ENCODE measurements at places on chromosomes 4 and X.

DNA sequence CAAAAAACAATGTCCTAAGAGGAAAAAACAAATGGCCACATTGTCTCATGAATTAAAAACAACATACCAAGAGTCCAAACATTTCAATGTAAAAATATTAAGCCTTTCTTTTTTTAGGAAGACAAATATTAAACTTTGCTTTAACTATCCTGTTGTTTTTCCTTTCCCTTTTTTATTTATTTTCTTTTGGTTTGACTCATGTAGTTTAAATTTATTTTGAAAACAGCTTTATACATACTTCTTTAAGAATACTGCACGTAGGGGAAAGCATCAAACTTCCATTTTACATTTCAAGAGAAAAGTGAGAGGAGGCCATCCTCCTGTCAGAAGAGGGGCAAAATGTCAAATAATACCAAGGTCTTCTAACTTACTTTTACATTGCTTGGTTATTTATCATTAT lies 8.7 kb downstream of the GAB1 start:
- DNase-seq: no peak

GRCh38 chr4:119093042-119093827 lies 42.4 kb upstream of the MYOZ2 start:
- DNase-seq: no peak

GRCh38 chrX:132833373-132833772 lies 125.1 kb downstream of the HS6ST2 start:
- no peak for DNase-seq

DNA sequence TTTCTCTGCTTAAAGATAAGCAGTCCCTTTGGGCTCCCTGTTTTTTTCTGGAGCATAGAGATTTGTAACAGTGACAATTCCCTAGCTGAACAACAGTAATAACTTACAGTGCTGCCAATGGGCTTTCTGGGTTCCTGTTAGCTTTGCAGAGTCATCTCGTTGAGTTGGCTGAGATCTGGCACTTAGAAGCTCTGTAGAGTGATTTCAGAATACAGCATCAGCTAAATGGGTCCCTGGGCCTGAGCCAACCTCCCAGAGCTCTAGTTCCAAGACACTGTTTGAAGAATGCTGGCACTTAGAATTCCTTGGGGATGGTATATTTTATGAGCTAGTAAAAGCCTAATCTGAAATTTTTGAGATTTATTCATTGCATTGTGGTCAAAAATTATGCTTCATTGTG lies 43.5 kb upstream of the SERTM2 start:
- DNase-seq: no peak

DNA sequence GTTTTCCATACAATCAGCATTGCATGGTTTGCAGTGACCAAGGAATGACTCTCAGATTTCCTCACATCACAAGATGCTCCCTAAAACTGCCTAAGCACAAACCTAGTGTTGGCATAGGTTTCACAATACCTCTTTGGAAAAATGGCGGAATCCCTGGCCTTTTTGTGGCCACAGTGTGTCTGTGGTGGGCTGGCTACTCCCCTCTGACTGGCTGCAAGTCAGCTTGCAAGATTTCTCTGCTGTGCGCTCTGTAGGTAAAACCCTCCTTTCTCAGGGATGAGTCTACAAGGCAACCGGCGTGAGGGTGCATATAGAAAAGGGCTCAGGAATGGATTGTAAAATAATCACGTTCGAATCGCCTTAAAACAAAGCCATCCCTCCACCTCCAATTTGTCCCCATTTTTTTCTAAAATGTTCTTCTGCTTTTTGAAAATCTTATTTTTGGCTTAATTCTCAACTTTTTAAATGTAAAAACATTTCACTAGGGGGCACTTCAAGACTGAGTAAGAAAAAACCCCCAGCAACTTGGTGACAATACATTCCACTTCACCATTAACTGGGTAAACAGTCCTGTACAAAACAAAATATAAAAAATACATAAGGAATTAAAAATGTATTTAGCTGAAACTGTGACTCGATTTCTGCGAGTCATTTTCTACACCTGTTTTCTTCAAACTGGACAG lies 235.6 kb downstream of the STIM2 start:
- peak; percentile 18 for DNase-seq

- DNase-seq: no peak
These were observed 34.4 kb downstream of the HPF1 start for GRCh38 chr4:169723207-169723965.

GRCh38 chrX:106247162-106247561 lies 79.1 kb downstream of the PWWP3B start:
- DNase-seq: no peak

DNA sequence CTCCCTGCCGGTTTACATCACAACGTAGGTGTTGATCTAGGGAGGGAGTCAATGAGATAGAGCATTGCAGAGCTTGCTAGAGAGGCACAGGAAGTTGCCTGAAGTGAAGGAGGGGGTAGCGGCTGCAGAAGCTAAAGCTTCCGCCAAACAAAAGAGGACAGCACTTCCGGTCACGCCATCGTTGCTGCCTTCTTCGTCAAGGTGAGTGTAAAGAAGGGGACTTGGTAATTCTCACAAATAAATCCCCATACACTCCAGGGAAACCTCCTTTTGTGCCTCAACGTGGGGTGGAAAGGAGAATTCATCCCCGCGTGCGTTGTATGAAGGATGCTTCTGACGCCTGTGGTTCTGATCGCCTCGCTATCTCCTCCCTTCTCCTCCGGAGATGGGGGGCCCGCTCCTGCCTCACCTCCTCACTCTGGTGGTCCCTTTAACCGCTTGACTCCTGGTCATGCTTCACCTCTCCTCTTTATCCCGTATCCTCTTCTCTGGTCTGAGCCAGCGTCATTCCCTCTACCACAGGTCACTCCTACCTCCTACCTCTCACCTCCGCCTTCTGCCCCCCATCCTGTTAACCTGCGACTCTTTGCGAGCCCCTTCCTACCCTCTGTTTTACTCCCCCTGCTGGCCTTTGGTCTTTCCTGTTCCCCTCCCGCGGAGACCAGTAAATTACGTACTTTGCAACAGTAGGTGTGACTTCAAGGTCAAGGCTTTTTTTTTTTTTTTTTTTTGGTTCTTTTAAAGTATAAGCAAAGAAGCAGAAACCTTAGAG lies 59.9 kb downstream of the GSPT2 start:
- peak; percentile 59 for DNase-seq

- DNase-seq: no peak
These were observed 196.4 kb downstream of the DTHD1 start for GRCh38 chr4:36477861-36478260.

DNA sequence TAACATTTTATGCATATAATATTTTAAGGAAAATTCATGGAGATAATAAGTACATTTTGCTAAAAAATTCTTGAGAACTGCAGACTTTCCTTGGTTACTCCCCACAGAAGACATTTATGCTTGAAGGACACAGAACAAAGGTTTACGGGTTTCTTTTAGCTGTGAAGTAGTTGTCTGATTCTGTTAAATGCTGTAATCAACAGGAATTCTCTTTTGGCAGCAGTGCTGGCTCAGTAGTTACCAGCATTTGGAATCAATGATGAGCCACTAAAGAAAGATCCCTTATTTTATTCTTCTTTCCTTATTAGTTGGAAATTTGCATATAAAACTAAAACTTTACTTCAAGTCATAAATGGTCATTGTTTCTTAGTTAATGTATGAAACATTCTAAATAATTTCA lies 199.3 kb upstream of the FAT4 start:
- no peak for DNase-seq

GRCh38 chr4:184421533-184422155 lies 52.7 kb downstream of the IRF2 start:
- DNase-seq: no peak

GRCh38 chr4:129561886-129562671 lies 466.1 kb downstream of the C4orf33 start:
- DNase-seq: no peak

GRCh38 chr4:3342182-3342854 lies 49.5 kb downstream of the RGS12 start:
- no peak for DNase-seq

- DNase-seq: no peak
These were observed 616.0 kb downstream of the IQCM start for GRCh38 chr4:149199594-149199993.

- peak; percentile 12 for DNase-seq
These were observed 29.4 kb upstream of the OPHN1 start for GRCh38 chrX:68462653-68463052.

DNA sequence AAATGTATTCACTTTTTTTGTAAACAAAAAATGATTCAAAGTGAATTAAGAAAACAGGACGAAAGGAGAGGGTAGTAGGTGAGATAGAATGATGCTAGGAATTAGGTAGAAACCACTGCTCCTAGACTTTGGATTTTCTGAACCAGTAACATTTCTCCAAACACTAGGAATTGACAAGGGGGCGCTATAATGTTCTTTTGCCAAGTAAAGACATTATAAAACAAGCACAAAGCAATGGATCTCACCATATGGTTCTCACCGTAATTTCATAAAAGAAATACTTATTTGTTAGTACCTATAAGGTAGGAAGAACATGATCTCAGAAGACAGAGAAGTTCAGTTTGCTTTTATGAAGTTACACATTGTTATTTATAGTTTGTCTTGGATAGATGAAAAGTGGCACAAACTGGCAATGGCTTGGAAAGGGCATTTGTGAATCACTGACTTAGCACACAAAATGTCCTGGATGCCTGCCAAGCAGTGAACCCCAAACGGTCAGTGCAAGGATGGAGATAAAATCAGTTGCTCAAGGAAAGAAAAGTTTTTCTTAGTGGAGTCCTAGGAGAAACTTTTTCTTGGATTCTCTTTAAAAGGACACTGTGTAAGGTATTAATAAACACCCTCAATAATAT lies 8.1 kb upstream of the TBC1D1 start:
- DNase-seq: no peak

DNA sequence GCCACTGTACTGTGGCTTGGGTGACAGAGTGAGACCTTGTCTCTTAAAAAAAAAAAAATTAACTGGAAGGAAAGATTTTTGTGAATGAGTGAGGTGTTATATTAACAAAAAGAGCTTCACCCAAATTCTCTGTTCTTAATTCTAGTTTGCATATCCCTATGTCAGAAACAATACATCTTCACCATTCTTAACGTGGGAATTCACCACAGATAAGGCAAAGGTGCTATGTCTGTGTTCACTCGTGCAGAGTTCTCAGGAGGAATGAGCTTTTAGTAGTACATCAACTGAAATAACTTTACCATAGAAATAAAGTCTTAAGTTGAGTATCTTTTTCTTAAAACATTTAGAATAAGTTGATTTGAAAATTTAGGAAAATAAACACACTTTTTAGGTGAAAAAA lies 135.1 kb downstream of the RAPGEF2 start:
- DNase-seq: no peak

- peak; percentile 71 for DNase-seq
These were observed 28.4 kb upstream of the UVSSA start for GRCh38 chr4:1318488-1319213.

GRCh38 chr4:140688711-140689598 lies 67.2 kb downstream of the TBC1D9 start:
- no peak for DNase-seq

GRCh38 chr4:170990989-170991589 lies 822.1 kb upstream of the GALNTL6 start:
- DNase-seq: peak; percentile 44

DNA sequence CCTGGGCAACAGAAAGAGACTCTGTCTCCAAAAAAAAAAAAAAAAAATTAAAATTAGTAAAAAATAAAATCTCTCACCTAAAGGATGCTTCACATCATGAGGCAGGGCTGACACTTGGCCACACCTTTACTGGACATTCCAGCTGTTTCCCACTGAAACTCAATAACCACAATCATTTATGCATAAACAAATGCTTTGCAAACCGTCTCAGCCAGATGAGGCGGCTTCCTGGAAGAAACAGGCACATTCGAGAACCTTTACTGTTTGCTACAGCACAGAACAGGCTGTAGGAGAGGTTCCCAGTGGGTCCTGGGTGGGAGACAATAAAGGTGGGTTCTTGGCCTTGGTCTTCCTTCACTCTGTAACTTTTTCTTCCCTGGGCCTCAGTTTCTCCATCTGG lies 10.9 kb upstream of the TBC1D14 start:
- no peak for DNase-seq

- DNase-seq: no peak
These were observed 42.2 kb downstream of the METTL14 start for GRCh38 chr4:118727360-118727759.

- DNase-seq: no peak
These were observed 156.0 kb upstream of the BCOR start for GRCh38 chrX:40253771-40254170.

DNA sequence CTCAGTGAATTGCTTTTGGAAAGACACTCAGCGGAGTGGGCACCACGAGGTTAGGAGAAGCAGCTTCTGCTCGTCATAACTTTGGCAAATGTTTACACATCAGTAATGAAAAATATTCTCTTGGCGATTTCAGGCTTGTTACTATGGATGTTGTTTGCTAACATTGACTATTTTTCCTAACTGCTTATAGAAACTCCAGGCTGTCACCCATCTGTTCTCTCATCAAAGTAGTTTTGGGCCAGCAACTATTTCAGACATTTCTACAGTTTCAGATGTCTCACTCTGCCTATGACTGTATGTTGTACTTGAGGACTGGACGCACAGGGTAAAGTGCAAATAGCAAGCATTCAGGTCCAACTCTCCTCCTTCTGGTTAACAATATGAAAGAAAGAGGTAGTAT lies 346.7 kb downstream of the TRIML1 start:
- no peak for DNase-seq

- DNase-seq: no peak
These were observed 2.4 kb downstream of the CHST7 start for GRCh38 chrX:46575991-46576392.

GRCh38 chr4:161252520-161253141 lies 911.2 kb downstream of the FSTL5 start:
- no peak for DNase-seq

DNA sequence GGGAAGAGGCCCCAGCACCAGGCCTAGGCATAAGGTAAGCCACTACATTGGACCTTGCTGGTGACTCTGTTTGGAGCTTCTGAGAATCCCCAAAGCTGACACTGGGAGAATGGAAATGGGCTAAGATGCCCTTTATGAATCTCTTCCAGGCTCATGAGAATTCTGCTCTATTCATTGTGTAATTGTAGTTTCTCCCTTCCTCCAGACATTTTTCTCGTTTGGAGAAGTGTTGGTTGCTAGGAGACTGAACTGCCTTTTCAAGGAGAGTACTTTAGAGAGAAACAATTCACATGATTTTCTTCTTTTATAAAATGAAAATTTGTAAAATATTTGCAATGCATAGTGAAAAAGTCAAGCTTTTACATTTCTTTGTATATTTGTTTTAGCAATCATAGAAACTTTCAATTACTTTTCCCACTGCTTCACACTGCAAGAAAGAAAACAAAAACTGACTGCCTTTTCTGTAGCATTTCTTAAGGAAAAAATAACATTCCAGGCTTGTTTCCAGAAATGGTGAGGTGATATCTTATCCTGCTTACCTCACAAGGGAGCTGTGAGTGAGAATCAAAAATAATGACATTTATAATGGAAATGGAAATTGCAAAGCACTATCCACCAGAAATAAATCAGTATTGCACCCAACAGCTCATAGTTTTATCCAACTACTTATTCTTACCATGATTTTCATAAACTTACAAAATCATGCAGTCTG lies 24.9 kb upstream of the DCHS2 start:
- no peak for DNase-seq

All from WTC11 (cell line).